ENCODE measurements at places on chromosomes 5 and 9. TPM values are rescaled to one million over a fixed set of nuclear protein-coding genes. Genes with fewer than 3 reads are reported as not detected.
A peak's percentile ranks its signal among the peaks of the same experiment; 100 is the strongest.

The ZNF474 gene
- polyA plus RNA-seq, result 0.20 TPM

DNA sequence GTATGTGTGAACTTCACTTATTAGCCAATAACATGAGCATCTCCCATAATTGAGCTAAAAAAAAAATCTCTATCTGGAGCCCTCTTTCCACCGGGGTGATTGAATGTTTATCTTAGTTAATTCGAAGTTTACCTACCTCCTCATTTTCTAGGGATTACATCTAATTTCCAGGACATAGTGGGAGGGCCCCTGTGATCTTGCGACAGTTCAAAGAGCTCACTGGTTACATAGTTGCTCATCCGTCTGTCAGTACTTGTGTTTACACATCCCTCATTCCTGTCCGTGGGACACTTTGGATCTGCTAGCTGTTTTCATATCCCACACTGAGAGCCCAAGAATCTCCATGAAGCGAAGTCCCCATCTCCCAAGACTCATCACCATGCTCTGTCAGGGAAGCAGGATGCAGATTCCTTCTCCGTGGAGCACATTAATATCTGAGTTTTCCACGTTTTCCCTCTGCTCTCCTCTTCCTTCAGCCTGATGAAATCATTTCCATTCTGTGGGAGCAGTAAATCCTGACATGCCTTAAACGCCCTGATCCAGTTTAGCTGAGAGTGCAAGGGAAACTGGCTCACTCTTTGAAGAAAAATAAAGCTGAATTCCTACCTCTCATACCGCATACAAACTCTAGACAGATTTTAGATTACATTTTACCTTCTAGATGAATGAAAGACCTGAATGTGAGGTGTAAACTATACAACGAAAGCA, 10.2 kb upstream of the SFXN1 start:
- no peak for DNase-seq

DNA sequence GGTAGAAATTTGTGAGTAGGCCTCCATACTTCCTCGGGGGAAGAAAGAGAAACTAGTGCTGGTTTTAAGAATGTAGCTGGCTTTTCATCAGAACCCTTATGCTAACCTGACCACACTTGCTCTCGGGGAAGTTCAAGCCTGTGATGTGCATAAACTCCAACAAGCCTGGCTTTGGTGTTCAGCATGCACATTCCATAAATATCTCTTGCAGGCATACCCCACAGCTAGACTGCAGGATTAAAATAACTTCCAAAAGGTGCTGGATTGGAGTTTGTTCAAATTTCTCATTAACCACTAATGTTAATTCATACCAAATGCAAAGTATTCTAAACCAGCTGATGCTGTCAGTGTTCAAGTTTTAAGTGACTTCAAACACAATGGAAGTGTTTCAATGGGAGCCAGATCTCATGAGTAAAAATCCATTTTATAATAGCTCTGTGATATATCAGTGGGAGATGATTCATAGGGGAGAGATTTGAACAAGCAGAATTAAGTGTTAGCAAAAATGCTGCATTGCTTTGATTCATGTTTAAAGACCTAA, 79.4 kb downstream of the NPR3 start:
- peak; percentile 31 for DNase-seq

- no peak for DNase-seq
These were observed 60.4 kb upstream of the COL15A1 start for GRCh38 chr9:98883276-98883675.

GRCh38 chr5:2779459-2779858, 28.0 kb upstream of the IRX2 start:
- DNase-seq, result no peak

- DNase-seq, result peak; percentile 94
These were observed 2.9 kb downstream of the DNAJB5 start for GRCh38 chr9:34992376-34992951.

The EPB41L4A gene
- 0.28 TPM for polyA plus RNA-seq

GRCh38 chr9:120774719-120775118, 18.5 kb downstream of the FBXW2 start:
- DNase-seq, result no peak

The NFIB gene
- 46.5 TPM for polyA plus RNA-seq

DNA sequence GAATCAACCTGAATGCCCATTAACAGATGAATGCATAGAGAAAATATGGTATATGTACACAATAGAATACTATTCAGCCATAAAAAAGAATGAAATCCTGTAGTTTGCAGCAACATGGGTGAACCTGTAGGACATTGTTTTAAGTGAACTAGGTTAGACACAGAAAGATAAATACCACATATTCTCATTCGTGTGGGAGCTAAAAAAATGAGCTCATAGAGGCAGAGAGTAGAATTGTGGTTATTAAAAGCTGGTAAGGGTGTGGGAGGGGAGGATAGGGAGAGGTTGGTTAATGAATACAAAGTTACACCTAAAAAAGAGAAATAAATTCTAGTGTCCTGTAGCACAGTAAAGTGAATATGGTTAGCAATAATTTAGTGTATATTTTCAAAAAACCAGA, 23.5 kb downstream of the PTTG1 start:
- DNase-seq, result no peak

The DPM2 gene
- polyA plus RNA-seq, result 36.2 TPM

The FAM81B gene
- not detected for polyA plus RNA-seq

The MYO10 gene
- 16.6 TPM for polyA plus RNA-seq

The PCDHGB3 gene
- polyA plus RNA-seq, result 2.5 TPM

DNA sequence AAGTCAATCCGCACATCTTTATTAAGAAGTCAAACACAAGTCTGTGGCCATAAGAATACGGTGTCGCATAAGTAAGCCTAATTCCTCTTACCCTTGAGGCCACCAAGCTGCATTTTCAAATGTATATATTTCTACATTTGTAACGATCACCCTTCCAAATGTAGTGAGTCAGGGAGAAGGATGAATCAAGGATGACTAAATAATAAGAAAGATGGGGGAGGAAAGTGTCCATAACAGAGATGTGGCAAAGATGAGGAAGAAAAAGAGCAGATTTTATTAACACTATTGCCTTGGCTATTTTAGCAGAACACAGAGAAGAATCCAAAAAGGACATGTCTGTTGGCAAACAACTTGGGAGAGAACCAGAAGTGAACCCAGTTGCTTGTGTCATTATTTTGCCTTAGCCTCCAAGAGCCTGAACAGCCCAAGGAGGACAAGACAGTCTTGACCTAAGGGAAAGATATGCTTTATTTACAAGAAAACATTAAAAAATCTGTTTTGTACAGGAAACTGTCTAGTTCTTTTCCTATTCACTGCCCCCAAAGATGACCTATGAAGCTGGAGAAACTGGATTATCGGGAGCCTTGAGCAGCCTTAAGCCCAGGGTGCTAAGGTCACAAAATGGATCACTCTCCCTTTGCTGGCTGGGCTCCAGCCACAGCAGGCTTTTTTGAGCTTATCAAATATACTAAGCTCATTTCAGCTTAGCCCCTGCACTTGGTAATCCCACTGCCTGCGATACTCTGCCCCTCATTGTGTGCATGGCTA, 101.5 kb downstream of the PLCXD3 start:
- DNase-seq, result peak; percentile 49

DNA sequence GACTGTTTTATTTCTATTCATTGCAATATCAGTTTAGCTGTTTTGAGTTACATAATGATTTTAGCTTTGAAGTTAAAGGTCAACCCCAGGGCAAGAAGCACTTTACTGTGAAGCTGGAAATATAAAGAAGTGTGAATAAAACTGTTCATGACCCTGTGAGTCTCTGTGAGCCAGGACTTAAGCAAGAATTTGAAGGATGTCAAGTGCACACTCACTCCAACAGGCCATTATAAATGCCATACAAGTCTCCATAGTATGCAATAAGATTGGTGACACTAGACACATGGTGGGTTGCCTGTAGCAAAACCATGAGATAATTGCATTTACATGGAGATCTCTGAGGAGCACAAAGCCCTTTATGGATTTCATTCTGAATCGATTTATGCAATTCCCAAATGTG, 318.7 kb upstream of the ITGA1 start:
- peak; percentile 4 for DNase-seq

- no peak for DNase-seq
These were observed 32.0 kb downstream of the FGF18 start for GRCh38 chr5:171451421-171451820.

The SPINK7 gene
- polyA plus RNA-seq, result not detected

The LCN15 gene
- polyA plus RNA-seq, result not detected

- peak; percentile 99 for DNase-seq
These were observed 34.2 kb downstream of the MTAP start for GRCh38 chr9:21836437-21837161.

The LPAR1 gene
- polyA plus RNA-seq, result 240 TPM

GRCh38 chr5:93658044-93658443, 75.0 kb downstream of the NR2F1 start:
- peak; percentile 34 for DNase-seq

DNA sequence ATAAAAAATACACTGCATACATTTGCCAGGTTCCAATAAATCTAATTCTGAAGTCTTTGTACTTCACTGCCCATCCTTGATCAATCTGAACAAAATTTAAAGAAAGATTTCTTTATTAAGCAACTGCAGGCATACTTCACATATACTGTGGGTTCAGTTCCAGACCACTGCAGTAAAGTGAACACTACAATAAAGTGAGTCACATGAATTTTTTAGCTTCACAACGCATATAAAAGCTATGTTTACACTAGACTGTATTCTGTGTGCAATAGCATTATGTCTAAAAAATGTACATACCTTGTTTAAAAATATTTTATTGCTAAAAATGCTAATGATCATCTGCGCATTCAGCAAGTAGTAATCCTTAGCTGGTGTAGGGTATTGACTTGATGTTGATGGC, 52.1 kb downstream of the SSBP2 start:
- peak; percentile 23 for DNase-seq

- peak; percentile 56 for DNase-seq
These were observed 558 bp downstream of the GRPEL2 start for GRCh38 chr5:149345892-149346222.

The TSPAN17 gene
- 43.5 TPM for polyA plus RNA-seq

DNA sequence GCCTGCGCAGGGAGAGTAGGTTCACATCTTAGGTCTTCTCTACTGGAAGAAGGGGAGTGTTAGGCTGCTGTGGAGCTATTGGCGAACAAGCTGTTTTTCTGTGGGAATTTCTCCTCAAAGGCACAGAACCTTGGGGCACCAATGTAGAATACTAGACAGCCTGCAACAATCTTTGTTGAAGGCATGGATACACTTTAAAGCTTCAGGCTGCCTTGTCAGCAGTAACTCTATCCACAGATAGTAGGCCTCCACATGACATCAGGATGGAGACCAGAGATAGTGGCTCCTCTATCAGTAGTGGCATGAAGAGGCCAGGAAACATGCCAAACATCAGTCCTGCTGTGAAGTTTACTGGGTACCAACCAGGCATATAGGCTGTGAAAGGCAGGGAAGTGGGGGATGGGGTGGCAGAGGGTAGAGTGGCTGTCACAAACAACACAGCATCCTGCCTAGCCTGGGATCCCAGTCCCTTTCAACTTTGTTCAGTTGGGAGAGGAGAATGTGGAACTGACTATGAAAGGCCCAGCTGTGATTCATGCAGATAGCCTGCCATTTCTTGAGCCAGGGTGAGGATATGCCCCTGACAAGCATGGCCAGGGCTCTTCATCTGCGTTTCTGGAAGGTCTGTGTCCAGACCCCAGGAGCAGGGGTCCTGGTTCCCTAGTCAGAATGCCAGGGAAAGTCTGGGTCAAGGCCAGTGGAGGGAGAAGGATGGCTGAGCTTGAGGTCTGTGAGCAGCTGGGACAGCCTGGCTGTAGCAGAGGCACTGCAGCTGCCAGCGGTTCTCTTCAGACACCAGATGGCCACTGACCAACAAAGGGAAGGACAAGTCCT, 1.0 kb upstream of the HK3 start:
- DNase-seq, result no peak

The ARSI gene
- 3.3 TPM for polyA plus RNA-seq

The GLIPR2 gene
- 57.8 TPM for polyA plus RNA-seq

DNA sequence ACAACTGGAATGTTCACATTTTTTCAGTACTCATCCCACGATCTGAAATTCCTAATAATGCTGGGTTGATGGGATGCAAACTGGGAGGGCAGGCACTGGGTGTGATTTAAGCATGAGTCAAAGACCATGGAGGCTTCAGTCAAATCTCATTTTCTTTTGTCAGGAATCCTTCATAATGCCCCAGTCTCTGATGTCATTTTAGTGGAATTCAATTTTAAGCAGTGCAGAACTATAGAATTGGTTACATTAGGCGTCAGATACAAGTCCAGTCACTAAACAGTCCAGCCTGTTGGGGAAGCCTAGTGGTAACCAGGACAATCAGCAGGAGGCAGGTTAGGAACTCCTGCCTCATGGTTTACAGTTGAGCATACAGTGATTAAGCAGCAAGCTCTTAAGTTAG, 41.0 kb upstream of the TMEM215 start:
- peak; percentile 62 for DNase-seq

DNA sequence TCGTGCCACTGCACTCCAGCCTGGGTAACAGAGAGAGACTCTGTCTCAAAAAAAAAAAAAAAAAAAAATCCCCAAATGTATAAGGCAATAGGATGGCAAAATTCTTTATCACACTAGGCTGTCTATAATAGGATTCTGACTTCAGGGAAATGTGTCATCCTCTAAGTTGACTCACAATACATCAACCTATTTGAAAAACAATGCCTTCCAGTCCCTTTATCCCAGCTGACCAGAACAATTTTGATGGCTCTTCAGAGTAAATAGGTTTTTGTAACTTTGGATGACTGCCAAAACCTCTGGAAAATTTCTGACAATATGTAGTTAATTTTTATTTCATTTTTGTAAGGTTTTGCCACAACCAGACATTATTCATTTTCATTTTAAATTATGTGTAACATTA, 184.1 kb downstream of the CCDC192 start:
- DNase-seq, result peak; percentile 12

- peak; percentile 79 for DNase-seq
These were observed 31.8 kb upstream of the FGF1 start for GRCh38 chr5:142717582-142718215.

GRCh38 chr5:141826674-141827073, 51.5 kb downstream of the PCDH1 start:
- no peak for DNase-seq

The ECSCR gene
- 0.18 TPM for polyA plus RNA-seq

- no peak for DNase-seq
These were observed 5.3 kb upstream of the TRIM41 start for GRCh38 chr5:181217803-181218062.

GRCh38 chr9:1052365-1053281, 2.5 kb downstream of the DMRT2 start:
- DNase-seq, result no peak

GRCh38 chr5:55480781-55481180, 54.0 kb downstream of the PLPP1 start:
- DNase-seq, result peak; percentile 62

DNA sequence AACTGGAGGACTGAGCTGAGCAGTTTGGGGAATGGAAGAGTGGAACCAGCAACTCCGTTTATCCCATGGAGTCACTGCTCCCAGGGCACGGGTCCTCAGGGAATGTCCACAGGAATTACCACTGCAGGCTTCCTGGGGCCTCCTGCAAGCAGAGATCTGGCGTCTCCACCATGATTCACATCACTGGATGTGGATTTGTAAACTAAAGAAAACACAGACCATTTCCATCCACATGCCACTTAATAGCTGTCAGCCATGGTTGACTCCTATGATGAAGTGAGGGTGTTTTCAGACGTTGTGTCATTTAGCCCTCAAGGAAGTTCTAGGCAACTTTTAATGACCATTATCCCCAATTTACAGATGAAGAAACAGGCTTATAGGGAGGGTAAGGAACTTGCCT, 30.2 kb downstream of the SNCAIP start:
- peak; percentile 10 for DNase-seq

The RXFP3 gene
- not detected for polyA plus RNA-seq
